ENCODE measurements at places on chromosomes 11 and 22. TPM values are rescaled to one million over a fixed set of nuclear protein-coding genes. Genes with fewer than 3 reads are reported as not detected.

DNA sequence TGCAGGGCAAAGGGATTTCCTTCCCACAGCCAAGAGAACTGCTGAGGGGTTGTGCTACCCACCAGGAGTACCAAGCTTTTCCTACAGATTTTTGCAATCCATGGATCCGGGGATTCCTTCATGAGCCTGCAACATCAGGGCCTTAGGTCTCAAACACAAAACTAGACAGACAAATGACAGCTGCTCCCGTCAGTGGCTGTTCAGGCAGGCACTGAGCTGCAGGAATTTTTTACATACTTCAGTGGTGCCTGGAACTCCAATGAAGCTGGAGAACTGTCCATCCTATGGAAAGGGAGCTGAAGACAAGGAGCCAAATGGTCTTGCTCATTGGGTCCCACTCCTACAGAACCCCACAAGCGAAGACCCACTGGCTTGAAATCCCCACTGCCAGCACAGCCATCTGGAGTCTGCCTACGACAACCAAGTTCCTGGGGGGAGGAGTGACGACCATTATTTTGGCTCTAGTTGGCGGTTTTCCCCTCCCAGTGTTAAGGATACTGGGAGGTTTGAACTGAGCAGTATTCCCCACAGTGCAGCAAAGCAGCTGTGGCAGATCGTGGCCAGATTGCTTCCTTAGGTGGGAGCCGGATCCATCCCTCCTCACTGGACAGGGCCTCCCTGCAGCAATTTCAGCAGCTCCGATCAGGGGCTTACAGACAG is 157.7 kb upstream of the TMEM45B start:
- no peak for DNase-seq

GRCh38 chr11:78533399-78533798 is 41.3 kb downstream of the NARS2 start:
- no peak for DNase-seq

DNA sequence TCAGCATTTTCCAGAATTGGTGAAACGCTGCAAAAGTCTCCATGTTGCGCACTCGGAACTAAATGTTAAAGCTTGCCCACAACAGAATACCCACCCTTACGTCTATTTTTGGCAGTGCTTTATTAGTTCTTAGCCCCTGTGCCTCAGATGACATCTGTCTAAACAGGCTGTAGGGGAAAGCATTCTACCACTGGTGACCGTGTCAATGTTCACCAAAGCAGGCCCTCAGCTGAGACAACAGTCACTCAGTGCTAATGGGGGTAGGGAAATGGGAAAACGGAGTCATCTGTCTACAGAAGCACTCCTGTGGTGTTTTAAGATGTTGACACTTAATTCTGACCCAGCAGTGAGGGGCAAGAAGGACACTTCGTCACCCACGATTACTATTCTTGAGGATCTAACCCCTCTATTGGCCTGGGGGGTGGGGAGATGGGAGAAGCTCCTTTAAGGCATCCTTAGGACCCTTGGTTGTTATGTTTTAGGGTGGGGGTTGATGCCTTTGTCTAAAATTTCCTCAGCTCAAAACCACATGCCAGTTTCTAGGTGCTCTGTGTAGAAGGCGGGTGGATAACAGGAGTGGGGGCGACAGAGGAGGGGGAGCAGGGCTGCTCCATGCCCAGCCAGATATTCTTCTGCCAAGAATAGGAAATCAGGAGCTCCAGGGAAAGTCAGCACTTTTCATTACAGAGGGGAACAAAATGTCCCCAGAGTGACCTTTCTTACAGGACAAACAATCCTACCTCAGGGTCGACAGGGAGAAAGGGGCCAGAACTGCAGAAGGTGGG is 15.6 kb upstream of the MFRP start:
- no peak for DNase-seq

DNA sequence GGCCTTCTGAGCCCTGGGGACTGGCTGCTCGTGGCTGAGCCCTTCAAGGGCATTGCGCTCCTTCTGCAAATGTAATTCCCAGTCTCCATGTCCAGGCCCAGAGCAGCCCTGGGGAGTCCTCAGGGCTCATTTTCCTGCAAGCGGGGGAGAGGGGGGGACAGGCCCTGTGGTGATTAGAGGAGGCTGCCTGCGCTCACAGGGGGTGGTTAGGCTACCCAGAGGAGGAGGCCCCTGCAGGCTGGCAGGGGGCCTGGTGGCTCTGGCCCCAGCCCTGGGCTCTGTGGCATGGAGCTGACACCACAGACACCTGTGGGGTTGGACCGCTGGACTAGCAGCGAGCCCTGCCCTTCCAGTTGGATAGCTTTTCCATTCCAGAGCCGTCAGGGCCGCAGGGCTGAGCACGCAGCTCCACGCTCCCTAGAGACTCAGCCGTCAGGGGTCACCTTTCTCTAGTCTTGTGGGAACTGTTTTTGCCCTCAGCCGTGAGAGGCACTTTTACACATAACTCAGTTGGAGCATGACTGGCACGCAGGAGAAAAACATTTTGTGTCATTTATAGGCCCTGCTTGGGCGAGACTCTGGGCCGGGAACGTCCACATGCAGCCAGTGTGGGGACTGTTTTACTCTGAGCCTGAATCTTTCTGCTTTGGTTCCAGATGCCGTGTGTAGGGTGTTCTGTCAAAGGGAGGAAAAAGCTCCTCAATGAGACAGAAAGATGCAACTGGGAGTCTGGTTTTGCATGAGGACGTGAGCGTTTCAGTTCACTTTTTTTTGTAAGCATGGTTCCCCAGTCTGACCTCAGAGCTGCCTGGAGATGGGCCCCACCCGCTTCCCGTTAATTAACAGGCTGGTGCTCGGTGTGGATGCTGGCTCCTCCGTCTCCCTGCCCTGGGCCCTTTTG is 58.1 kb downstream of the LRP5 start:
- DNase-seq, result no peak

DNA sequence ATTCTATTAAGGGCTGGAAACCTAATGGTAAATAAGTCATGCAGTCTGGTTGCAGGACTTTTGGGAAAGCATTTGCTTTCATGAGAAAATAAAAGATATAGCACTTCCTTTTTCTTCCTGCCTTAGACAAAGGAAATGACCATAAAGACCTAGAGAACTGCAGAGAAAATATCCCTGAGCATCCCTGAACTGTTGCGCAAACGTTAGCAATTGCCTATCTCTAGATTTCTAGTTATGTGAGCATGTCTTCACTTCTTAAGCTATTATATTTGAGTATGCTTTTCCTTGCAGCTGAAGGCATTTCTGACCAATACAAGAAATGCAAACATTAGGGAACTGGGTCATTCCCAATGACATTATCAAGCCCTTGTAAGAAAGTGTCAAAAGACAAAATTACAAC is 110.6 kb downstream of the KIF18A start:
- no peak for DNase-seq

GRCh38 chr22:46638601-46639431 is 18.6 kb downstream of the GRAMD4 start:
- no peak for DNase-seq

- DNase-seq, result no peak
These were observed 8.4 kb downstream of the LIF start for GRCh38 chr22:30238136-30238535.

- no peak for DNase-seq
These were observed 3.8 kb upstream of the OR10A5 start for GRCh38 chr11:6841694-6842093.

- no peak for DNase-seq
These were observed 30.5 kb downstream of the CDPF1 start for GRCh38 chr22:46219636-46220035.

The MS4A6E gene
- not detected for total RNA-seq

The CLMP gene
- total RNA-seq, result 21.6 TPM

The CEND1 gene
- 0.21 TPM for total RNA-seq

The SLC22A9 gene
- not detected for total RNA-seq

The TBCEL gene
- 9.7 TPM for total RNA-seq

The GLYAT gene
- not detected for total RNA-seq

The APOA1 gene
- total RNA-seq, result not detected

The RIN1 gene
- total RNA-seq, result 58.0 TPM

Data from SJSA1 (cell line).